PC-3 (cell line): ENCODE measurements at places on chromosomes 11 and 22.

DNA sequence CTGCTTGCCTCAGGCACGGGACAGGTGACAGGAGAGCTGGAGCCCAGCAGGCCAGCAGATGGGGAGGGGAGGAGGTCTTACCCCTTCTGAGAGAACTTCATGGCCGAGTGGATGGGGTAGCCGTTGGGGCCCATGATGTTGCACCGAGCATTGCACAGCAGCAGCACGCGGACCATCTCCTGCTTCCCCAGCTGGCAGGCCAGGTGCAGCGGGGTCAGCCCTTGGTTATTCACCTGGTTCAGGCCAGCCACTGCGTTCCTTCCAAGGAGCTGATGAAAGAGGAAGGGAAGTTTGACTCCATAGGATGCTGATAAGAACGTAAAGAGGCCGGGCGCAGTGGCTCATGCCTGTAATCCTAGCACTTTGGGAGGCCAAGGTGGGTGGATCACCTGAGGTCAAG lies 29.4 kb upstream of the BAIAP2L2 start:
- DNase-seq: no peak

DNA sequence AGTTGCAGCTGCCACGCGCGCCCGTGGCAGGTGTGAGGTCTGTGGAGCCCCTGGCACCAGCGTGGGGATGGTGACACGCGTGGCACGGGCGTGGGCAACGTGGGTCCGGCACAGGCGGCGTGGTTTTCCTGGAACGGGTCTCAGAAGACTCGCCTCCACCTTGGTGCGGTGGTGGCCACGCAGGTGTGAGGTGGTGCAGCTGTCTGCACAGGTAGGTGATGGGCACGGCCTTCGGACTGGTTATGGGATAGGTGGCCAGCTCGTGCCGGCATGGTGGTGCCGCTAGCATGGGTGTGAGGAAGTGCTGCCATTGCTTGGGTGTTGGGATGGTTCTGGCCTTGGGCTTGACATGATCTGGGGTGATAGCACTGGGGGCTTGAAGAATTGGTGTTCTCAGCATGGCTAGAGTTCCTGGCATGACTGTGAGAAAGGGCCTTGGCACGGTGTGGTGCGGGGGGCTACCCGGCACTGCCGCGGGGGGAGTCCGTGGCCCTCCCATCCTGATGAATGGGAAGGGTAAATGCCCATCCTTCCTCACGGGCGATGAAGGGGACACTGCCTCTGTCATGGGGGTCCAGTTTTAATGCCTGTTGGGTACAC lies 531 bp downstream of the DAGLA start:
- DNase-seq: no peak

- peak; percentile 49 for DNase-seq
These were observed 709 bp downstream of the FTH1 start for GRCh38 chr11:61966734-61967115.

GRCh38 chr22:31715147-31715778 lies 34.7 kb downstream of the PRR14L start:
- no peak for DNase-seq

GRCh38 chr11:46026606-46027293 lies 94.5 kb downstream of the PHF21A start:
- DNase-seq: no peak
